ENCODE measurements at places on chromosomes 1 and 21. TPM values are rescaled to one million over a fixed set of nuclear protein-coding genes. Genes with fewer than 3 reads are reported as not detected.

Gene NGF
- total RNA-seq = 9.7 TPM

DNA sequence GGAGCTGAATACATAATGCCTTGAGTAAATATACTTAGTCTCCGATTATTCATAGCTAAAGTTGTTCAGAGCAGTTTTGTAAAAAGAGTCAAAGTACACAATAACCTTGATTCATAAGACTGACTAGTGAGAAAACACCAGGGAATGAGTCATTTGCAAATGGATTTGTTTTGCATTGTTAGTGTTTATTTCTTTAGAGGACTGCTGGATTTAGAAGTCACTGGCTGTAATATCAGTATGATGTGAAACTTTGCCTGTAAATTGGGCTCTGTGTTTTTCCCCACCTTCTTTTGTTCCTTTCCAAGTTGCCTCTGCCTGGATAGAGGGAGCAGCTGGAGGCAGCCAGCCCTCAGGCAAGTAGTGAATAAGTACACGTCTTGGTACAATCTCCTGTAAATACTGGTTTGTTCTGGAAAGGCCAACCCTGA, 474.7 kb downstream of the NUF2 start:
- peak; percentile 2 for DNase-seq

DNA sequence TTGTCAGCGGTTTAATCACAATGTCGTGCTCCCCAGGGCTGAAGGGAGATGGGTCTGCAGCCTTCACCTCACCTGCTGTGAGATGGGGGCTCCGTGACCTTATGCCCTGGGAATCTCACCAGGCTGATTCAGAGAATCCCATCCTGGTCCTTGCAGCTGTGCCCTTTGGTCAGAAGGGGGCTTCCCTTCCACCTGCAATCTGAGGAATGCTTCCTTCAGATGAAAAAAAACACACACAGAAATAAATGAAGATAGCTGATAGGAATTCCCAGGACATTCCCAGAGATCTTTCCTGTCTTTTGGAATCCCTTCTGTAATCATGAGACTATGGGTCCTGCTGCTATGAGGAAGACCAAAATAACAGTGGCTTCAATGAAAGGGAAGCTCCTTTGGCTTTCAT, 127.0 kb upstream of the VAMP3 start:
- DNase-seq = no peak

Gene FLG2
- total RNA-seq = not detected

Gene DR1
- total RNA-seq = 67.1 TPM

GRCh38 chr1:55217226-55217986, 2.2 kb upstream of the USP24 start:
- peak; percentile 69 for DNase-seq

Gene LAD1
- total RNA-seq = 0.07 TPM

DNA sequence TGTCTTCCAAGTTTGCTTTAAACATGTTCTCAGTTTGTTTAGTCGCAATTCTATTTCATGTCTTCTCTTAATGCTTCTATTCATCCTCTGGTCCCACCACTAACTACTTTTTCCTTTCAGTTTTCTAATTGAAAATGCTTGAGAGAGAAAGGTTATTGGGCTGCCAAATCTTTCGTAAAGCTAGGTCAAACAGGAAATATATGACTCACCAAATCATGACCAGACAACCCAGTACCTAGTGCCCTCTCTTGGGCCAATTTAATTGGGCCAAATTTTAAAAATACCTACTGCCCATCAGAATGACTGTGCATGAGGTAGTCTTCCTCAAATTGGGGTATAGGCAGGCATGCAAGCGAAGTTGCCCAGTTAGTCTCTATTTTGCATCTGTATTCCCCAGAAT, 295.4 kb upstream of the PBX1 start:
- DNase-seq = peak; percentile 5

DNA sequence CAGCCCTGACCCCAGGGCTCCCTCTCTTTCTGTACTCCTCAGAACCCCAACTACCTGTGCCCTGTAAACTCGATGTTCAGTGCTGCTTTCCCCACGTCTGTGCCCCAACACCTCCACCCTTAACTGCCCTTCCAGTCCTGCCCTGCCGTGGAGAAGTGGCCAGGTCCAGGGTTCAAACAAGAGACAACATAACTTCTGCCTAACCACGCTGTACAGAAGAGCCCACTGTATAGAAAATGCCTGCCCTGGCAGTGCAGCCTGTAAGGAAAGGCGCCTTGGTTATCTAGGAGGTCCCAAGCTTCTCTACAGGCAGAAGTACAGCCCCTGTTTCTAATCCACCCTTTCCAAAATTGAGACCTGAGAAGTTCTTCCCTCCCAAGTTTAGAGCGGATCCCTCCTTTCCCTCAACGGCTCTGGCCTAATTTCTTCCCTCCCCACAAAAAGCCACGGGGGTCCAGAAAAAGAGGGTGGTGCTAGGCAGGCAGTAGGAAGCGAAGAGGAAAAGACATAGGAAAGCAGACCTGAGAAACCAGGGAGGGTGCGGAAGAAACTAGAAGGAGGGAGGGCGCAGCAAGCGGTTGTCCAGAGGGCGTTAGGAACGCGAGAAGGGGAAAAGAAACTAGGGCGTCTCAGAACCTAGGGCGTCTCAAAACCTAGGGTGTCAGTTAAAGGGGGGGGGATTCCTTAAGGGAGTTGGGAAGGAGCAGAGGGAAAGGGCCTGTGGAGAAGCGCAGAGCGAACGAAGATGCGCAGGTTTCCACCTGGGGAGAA, 3.2 kb downstream of the DMRTA2 start:
- no peak for DNase-seq
